ENCODE measurements at places on chromosomes 2 and 18.

DNA sequence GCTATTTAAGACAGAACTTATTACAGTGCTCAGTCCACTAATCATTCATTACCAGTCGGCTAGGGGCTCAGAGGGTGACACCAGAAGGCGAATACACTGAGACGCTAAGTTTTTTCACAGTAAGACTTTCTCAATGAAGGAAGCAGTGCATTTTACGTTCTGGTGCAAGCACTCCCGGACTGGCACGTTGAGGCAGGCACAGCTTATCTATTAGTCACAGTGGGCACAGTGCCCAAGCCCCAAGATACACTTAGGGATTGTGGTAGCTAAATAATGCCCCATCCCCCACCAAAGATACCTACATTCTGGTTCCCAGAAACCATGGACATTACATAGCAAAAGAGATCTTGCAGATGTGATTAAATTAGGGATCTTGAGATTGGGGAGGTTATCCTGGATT, 32.6 kb upstream of the BCL11A start:
- no peak overlapping the region for H3K27ac ChIP-seq
- H3K4me3 ChIP-seq, result no peak overlapping the region
- DNase-seq, result no peak

DNA sequence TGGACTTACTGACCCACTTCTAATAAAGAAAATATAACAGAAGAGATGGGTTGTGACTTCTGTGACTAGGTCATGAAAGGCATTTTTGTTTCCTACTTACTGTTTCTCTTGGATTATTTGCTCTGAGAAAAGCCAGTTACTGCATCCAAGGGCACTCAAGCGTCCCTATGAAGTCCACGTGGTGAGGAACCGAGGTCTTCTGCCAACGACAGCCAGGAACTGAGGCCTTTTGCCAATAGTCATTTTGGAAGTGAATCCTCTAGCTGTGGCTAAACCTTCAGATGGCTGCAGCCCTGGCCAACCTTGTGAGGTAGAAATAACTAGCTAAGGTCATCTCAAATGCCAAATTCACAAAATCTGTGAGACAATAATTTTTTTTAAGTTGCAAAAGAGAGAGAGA, 449.8 kb upstream of the RGPD4 start:
- no peak overlapping the region for H3K27ac ChIP-seq
- peaks cover 7% of the 10 kb centered on the region for H3K27me3 ChIP-seq
- no peak for DNase-seq
- no peaks in the 10 kb centered on the region for H3K36me3 ChIP-seq

GRCh38 chr2:47313728-47314127, 89.2 kb upstream of the MSH2 start:
- H3K4me1 ChIP-seq, result peaks cover 24% of the 10 kb centered on the region
- H3K27ac ChIP-seq, result no peak overlapping the region
- DNase-seq, result no peak
- H3K4me3 ChIP-seq, result no peak overlapping the region
- peaks cover 7% of the 10 kb centered on the region for H3K27me3 ChIP-seq

DNA sequence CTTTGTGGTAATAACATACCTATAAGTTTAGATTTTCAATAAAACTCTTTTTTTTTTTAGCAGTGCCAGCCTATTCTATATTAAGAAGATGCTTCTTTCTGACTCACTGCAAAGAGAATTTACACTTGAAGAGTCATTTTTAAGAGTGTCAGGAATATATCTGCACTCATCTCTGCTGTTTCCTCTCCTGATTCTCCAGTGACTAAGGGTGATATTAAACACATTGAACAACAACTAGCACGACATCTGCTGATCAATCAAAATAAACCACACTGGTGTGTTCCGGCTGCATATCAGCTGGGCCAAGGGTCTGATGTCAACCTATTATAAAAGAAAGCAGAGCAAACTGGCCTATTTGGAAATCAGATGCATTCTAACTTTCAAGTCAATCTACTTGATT, 15.0 kb downstream of the RAB27B start:
- no peak overlapping the region for H3K27ac ChIP-seq
- H3K4me1 ChIP-seq, result no peaks in the 10 kb centered on the region
- no peak for DNase-seq
- no peak overlapping the region for H3K4me3 ChIP-seq

DNA sequence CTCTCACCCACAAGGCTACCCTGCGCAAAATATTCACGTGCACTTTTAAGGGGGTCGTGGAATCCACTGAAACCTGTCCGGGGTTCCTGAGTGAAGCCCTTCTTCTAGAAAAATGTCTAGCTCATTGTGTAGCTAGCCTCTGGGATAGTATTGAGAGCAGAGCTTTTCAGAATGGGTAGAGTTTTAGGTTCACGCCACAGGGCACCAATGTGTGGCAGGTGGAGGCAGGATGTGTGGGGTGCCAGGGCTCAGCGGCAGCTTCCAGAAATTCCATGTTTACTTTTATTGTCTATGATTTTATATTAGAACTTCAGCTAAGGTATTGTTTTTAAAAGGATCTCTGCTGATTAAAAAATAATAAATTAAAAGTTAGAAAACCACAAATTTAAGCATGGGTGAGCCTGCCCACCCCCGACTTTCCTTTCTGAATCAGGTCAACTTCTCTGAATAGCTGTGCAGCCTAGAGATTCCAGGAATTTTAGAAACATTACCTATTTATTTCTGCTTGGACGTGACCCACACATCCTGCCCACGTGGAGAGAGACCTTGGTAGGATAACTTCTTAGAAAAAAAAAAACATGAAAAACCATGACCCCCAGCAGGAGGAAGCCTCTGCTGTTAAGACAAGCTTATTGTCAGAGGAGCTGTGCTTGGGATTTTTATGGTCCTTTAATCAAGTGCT, 163.7 kb downstream of the CTIF start:
- no peak overlapping the region for H3K4me3 ChIP-seq
- H3K27ac ChIP-seq, result no peak overlapping the region
- no peaks in the 10 kb centered on the region for H3K36me3 ChIP-seq
- H3K27me3 ChIP-seq, result no peaks in the 10 kb centered on the region

GRCh38 chr18:12924616-12925015, 23.2 kb upstream of the SEH1L start:
- H3K27me3 ChIP-seq, result peaks cover 4% of the 10 kb centered on the region
- DNase-seq, result no peak
- H3K4me3 ChIP-seq, result no peak overlapping the region
- H3K27ac ChIP-seq, result no peak overlapping the region
- no peaks in the 10 kb centered on the region for H3K36me3 ChIP-seq
- H3K4me1 ChIP-seq, result no peaks in the 10 kb centered on the region

DNA sequence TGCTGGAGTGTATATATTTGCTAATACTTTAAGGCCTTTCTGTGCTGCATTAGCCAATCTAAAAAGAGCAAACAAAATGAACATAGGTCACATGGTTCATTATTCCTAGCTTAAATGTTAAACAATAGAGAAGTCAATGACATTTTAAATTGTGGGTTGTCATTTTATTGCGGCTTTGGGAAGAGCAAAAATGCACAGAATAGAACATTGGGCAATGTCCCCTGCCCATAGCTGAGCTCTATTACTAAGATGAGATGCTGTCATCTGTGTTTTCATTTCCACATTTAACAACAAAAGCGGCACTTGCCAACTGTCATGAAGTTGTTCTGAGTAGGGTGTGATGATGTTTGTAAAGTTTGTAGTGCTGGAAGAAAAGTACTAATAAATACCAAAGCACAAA, 3.2 kb upstream of the VAPA start:
- H3K4me1 ChIP-seq, result peaks cover 16% of the 10 kb centered on the region
- peaks cover 11% of the 10 kb centered on the region for H3K27me3 ChIP-seq
- H3K4me3 ChIP-seq, result no peak overlapping the region
- no peak for DNase-seq

DNA sequence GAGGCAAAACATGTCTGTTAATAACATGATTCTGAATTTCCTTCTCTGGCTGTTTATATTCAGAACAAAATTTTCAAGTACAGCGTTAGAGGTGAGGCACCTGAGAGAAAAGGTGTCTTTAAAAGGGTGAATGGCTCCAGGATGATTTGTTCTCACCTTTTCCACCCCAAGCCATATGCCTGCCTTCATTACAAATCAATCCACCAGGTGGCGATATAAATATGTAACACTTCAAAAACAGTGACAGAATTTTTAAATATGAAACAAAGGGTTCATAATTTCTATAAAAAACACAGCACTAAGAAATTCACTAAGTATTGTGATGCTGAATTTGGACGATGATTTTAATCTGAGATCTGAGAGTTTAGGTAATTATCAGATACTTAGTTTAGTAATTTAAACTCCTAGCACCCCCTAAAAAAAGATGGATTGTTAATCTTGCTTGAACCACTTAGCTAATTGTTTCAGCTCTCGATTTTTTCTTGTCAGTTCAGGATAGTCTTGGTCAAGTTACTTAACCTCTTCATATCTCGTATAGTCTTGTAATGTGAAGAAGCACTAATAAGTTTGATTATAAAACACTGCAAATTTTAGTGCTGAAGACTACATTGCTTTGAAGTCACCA, 528.8 kb downstream of the CPS1 start:
- H3K27ac ChIP-seq, result no peak overlapping the region
- H3K36me3 ChIP-seq, result no peaks in the 10 kb centered on the region
- no peak overlapping the region for H3K4me3 ChIP-seq
- no peaks in the 10 kb centered on the region for H3K4me1 ChIP-seq
